AG09319 (cell line): ENCODE measurements at places on chromosomes 13 and 19.

DNA sequence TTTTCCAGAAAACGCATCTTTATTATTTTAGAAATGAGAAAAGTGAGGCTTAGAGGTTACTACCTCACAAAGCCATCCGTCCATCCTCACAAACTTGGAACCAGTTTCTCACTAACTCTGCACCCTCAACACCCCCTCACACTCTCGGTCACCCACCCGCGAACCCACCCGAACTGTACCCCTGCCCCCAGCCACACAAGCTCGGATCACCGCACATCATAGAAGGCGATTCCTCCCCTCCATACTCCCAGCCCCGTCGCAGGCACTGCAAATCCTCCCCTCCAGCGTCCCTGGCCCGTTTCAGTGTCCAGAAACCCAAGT lies 238 bp downstream of the ZNF260 start:
- DNase-seq = no peak

GRCh38 chr19:23075031-23075733 lies 41.6 kb upstream of the ZNF730 start:
- no peak for DNase-seq

DNA sequence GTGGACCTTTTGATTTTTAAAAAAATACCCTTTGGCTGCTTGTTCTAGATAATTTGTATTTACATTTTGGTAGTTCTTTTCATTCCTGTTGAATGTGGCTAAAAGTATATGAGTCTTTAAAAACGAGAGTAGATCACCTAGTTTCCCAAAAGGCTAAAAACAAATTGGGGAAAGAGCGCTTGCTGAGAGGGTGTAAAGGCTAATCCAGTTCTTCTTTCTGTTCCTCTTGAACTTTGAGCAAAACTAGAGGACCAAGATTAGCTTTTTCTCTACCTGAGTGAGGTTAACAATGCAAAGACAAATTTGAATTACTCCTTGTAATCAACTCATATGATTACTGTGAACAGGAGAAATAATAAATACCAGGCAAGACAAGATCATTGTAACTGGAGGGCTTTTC lies 2513.2 kb downstream of the PCDH9 start:
- no peak for DNase-seq

DNA sequence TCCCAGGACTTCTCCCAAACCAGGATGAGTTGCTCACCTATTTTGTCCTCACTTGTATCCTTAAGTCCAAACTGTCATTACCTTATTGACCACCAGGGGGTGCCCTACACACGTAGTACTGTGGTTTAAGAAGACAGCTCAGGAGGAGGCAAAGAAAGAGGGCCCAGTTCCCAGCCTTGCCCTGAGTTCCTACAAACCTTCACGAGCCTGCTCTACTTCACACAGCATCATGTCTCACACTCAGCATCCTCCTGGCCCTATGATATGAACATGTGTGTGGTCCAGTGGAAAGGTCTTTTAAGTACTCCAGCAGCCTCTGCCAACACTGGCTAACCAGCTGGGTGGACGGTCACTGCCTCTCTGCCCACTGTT lies 8.1 kb upstream of the ZNF784 start:
- peak; percentile 92 for DNase-seq

- no peak for DNase-seq
Observed at GRCh38 chr19:33832633-33833032, 36.0 kb downstream of the KCTD15 start.

- no peak for DNase-seq
Observed at GRCh38 chr13:30031488-30031887, 181.1 kb upstream of the UBL3 start.

GRCh38 chr13:21033856-21034602 lies 27.4 kb downstream of the LATS2 start:
- DNase-seq = no peak

DNA sequence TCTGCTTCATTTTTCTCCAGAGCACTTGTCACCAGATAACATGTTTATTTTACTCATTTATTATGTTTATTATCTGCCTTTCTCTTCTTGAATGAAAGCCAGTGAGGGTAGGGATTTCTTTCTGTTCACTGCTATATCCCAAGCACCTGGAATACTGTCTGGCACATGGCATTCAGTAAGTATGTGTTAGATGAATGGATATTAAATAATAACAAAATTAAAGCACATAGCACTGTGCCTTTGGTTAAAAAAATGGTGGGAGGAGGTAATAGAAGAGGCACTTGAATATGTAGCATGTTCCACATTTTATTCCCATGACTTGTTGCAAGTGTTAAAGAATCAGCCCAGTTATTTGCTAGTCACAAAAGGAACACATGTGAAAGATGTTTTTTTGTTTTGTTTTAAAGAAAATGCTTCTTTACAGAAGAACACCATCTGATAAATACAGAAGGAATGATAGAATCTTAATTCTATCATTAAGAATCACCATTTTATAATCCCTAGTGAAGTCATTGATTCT lies 151.0 kb downstream of the DLEU7 start:
- no peak for DNase-seq

GRCh38 chr13:33999811-34000605 lies 182.1 kb downstream of the RFC3 start:
- DNase-seq = no peak
